ENCODE measurements at places on chromosomes 13 and 19.

DNA sequence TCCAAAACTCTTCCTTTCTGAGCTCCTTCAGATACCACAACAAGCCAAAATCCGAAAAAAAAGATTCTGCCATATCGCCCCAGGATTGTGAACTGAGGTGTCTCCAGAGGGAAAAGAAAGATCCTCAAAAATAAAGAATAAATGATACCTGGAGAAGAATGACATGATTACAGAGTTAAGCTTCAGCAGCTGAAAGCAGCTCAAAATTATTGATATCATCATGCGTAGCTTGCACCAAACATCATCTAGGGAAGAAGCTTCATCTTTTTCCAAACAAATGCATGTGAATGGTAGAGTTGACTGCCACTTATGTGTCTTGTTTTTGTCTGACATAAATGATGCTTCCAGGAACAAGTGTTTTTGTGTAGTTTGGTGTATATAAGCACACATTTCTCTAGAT is at the start of gene NLRP9:
TSS of gene NLRP9 (minus strand) at position 101 of the 400 bp plus-strand sequence. CDS start at position 73, 28 bp downstream.
- DNase-seq, result no peak

DNA sequence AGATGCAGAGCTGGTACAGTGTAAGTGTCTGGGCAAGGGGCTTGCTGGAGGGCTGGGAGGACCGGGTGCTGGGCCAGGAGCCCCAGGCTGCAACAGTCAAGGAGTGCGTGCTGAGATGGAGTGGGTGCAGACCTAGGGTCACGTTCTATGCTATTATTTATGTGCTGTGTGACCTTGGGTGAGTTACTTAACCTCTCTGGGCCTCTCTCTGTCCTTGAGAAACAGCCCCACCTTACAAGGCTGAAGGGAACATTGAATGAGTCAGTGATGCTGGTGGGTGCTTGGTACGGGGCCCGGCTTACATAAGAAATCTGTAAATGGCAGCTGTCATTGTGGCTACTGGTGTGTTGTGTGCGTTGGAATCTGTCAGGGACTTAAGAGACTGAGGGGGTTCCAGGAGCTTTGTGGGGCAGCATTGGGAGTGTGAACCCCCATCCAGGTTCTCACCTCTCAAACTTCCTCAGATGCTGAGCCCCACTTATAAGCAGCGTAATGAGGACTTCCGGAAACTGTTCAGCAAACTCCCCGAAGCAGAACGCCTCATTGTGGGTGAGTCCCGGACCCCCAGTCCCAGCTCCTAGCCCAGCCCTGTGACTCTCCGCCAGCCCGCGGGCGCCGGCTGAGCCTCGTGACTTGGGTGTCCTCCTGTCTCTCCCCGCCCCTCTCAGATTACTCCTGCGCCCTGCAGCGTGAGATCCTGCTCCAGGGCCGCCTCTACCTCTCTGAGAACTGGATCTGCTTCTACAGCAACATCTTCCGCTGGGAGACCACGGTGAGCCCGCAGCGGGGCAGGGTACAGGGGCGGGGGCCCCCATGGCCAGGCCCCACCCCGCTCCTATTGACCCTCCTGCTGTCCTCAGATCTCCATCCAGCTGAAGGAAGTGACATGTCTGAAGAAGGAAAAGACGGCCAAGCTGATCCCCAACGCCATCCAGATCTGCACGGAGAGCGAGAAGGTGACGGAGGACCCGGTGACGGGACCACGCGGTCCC is 9.6 kb downstream of the GRAMD1A start:
- no peak for DNase-seq

GRCh38 chr19:58581227-58582141 is 8.3 kb upstream of the MZF1 start:
- DNase-seq, result peak; percentile 88

DNA sequence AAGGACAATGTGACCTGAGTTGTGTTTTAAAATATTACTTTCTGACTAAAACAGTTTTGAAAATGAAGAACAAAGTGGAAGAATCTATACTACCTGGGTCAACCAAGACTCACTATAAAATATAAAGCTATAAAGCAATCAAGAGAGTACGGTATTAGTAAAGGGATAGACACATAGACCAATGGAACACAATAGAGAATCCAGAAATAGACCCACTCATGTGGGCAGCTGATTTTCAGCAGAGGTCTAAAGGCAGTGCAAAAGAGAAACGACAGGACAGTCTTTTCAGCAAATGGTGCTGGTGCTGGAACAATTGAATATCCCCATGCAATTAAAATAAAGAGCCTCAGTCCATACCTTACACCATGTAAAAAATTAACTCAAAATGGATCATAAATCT is 224.7 kb downstream of the RGCC start:
- DNase-seq, result no peak

DNA sequence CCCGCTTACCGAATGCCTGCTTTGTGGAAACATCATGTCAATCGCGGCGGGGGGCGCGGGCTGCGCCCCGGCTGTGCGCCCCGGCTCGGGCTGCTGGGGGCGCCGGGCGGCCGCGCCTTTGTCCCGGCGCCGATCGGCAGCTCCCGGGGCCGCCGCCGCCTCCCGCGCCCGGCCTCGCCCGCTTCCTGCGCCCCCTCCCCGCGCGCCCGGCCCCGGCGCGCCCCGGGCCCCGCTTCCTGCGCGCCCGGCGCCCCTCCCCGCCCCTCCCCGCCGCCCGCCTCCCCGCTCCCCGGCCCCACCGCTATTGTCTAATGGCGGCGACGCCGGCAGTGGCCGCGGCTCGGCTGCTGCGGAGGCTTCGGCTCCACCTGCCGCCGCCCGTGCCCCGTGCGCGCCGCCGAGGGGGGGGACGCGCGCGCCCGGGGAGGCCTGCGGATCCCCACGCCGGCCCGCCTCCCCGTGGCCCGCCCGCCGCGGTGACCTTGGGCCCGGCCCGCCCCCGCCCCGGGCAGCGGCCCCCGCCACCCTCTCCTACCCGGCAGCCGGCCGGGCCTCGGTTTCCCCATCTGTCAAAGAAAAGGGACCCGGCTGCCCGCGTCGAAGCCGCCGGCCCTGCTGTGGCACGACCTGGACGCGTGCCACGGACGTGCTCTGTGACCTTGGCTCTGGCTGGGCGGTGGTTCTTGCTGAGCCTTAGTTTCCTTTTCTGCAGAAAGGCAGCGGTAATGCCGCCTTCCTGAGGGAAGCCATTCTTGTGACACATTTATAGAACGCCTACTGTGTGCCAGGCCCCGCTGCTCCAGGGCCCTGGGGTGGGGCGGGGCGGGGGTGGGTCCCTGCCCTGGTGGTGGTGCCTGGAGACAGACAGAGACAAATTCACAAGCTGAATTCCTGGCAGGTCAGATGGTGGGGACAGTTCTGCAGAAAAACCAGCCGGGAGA is at the start of gene TLE5:
TSS of gene TLE5 (minus strand) at position 331 of the 941 bp plus-strand sequence. CDS start at position 36, 295 bp downstream.
- DNase-seq, result peak; percentile 62

DNA sequence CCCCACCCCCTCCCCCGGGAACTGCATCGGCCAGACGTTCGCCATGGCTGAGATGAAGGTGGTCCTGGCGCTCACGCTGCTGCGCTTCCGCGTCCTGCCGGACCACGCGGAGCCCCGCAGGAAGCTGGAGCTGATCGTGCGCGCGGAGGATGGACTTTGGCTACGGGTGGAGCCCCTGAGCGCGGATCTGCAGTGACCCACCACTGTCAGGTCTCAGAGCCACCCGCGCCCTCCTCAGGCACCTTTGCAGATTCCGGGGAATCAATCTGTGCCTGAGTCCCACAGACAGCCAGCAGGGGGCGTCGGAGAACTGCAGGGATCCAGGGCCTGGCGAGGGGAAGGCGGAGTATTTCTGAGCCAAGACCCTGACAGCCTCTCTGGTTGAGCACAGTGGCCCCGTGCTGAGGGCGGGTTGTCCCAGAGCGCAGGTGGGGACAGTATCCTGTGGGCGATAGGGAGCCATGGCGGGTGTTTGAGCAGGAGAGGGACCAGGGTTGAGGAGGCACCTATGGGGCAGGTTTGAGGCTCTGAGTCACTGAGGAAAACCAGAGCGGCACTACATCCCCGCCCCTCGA is 30.4 kb upstream of the CYP4F8 start:
- DNase-seq, result peak; percentile 56

GRCh38 chr13:33490461-33491327 is 205.1 kb upstream of the STARD13 start:
- DNase-seq, result peak; percentile 41

GRCh38 chr19:47626238-47626637 is 17.3 kb downstream of the BICRA start:
- DNase-seq, result no peak

DNA sequence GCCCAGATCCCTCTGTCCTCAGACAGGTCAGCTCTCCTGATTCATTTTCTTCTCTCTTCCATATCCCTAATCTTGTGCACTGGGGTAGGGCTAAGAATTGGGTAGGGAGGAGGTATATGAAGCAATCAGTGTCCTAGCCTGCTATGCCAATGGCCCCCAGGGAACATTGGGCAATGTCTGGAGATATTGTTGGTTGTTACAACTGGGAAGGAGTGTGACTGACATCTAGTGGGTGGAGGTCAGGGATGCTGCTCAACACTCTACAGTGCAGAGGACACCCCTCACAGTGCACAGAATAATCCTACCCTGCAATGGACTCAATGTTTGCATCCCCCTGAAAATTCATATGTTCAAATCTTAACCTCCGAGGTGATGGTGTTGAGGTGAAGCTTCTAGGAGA is 57.5 kb downstream of the CPAMD8 start:
- DNase-seq, result no peak

DNA sequence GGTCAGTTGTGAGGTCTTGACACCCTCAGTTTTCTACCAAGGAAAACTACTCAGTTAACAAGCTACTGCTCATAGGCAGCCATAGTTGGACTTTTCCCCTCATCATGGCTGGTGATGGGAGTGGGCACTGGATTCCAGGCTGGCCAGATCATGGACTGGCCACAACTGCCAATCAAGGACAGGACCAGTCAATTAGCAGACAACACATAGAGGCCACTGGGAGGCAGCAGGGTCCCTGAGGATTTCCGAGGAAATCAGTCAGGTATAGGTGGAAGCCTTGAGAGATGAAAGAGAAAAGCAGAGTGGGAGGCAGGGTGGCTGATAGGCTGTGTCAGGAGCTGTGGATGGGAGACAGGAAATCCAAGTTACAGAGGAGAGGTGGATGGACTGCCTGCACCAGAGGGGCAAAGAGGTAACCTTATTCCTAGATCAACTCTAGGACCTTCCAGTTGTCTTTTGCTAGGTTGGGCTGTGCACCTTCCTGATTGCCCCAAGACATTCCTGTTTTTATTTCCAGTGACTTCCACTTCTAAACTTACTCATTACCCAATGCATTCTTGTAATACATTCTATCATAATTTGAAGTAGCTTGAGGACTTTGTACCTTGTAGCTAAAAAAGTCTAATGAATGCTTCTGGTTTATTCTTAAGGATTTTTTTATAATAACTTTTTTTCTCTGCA is 361.8 kb downstream of the KCNRG start:
- no peak for DNase-seq

DNA sequence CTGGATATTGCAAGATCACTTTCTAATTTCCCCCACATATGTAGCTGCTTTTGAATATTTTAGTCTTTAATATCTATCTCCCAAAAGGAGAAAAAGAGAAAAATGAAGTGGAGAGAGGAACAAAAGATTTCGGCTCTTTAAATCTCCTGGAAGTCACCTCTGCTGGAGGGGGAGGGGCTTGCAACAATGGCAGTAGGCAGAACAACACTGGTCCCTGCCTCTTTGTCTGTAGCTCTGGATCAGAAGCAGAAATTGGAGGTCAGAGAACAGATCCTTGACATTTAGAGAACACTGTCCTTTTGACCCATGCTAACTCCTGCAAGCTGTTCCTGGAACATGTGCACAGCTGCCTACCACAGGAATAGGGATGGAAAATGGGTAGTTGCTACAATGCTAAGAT is 86.7 kb upstream of the GPR12 start:
- DNase-seq, result no peak

GRCh38 chr13:41941174-41941573 is 19.7 kb downstream of the VWA8 start:
- no peak for DNase-seq

GRCh38 chr19:47272448-47273312 is 2.0 kb upstream of the INAFM1 start:
- no peak for DNase-seq

DNA sequence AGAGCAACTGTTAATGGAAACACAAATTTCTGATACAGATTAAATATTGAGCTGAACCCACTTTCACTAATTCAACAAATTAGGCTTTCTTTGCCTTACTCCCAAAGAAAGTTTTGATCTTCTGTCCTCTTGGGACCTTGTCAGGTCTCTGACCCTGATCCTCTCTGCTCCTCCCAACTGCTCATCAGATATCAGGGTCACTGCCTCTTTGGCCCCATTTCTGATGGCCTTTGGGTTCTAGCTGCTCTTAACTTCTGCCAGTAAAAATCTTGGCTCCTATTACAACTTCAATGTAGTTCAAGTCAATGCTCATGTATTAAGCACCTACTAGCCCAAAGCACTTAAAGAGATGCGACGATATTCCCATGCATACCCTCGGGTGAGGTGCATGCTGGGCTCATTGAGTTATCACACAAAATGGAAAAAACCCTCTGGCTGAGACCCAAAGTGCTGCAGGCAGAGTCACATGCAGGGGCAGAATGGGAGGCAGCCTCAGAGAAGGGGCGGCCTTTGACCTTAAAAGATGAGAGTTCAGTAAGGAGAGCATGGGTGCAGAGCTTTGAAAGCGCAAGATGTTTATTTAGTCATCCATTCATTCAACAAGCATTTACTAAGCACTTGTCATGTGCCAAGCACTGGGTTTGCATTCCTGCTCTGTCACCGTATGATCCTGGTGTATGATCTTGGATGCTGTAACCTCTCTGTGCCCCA is 183.4 kb downstream of the USP12 start:
- DNase-seq, result no peak

DNA sequence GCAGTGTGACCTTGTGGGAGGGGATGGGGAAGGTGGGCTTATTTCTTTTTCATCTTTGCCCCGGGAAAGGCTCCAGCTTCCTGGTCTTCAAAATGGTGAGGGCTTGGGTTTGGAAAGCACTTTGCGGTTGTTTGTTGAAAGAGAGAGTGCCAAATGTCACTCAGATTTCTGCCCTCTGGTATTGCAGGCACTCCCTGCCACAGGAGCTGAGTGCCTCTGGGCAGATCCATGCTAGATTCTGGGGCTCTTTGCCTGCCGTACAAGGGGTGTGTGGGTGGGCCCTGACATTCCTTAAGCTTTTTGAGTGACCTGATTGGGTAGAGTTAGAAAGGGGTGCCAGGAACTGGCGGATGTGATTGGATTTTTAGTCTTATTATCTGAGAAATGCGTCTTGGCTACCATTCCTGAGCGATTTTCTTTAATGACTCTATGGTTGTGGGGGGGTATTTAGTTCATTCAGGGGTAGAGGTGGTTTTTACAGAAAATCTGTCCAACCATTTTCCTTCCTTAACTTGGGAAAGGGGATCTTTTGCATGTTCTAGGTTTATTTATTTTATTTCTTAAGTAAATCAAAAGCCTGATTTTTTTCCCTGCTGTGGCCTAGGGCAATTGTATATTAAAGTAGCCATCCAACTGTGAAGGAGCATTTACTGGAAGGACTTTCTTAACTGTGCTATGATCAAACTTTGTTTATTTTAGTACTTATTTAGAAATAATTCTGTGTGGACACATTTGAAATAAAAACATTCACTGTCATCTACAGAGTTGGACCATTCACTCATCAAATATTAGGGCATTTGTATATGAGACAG is 3.2 kb downstream of the ARHGAP35 start:
- peak; percentile 88 for DNase-seq

Data from EH (cell line).